ENCODE measurements at places on chromosomes 3 and 15.

- no peak for DNase-seq
Measured at GRCh38 chr15:41732483-41732882, 41.8 kb upstream of the MAPKBP1 start.

DNA sequence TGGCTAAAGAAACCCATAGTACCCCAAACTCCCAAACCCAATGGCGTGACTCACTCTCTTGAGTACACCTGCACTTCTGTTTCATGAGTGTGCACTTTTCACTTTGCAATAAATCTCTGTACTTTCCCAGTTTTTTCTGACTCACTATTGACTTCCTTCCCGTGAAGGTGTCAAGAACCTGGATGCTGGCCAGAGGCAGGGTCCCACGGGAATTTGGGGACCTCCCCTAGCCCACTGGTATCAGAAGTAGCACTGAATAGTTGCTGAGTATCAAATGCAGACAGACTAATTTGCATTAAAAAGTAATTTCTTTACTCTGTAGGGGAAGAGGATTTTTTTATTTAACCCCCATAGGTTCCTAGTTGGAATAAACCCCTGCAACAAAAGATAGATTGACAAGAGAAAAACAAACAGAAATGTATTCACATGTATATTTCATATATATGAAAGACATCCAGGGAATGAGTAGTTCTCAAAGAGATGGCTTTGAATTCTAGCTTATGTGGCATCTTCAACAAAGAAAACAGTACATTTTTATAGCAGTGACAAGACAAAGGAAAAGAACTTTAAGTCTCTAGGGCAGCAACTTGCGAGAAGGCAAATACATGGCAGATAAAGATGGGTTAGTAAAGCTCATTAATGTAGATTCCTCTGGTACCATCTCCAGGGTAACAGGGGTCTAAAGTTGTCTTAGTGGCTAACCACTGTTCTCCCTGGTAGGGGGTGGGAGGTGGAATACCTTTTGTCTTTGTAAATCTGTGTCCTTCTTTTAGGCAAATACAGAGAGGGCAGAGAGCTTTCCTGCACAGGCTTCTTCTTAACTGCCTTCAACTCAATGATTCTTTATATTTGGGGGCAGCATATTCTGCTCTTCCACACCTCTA, 385.5 kb upstream of the PDZRN3 start:
- DNase-seq = no peak

DNA sequence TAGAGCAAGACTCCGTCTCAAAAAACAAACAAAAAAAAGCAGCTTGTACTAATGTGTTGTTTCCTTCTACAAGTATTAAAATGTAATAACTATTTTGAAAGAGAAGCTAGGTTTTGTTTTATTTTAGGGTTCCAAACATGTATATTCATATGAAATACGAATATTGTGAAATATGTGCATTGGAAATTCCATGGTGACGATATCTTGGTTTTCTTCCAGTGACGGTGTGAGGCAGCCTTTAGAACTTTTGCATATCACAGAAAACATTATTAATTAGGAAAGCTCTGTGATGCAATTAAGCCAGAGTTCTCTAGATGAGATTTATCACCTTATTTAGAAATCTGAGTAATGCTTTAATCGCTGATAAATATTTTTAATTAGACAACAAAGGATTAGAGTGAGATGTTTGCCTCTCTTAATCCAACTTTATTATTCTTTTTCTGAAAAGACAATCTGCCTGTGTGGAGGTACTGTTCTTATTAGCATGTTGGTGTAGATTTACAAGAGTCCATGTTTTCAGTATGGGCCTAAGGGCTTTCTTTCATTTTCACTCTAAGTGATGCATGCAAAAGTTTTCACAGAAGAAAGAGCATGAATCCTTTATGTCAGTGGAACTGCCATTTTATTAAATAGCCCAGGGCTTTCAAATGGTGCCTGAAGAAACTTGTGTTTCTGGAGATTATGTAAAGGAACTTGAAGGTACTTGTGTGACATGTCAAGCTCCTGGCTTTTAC, 37.7 kb upstream of the SAMMSON start:
- no peak for DNase-seq

- no peak for DNase-seq
Measured at GRCh38 chr15:39327005-39327730, 253.7 kb upstream of the THBS1 start.

GRCh38 chr3:60323651-60324050, 927.6 kb downstream of the FHIT start:
- no peak for DNase-seq

- no peak for DNase-seq
Measured at GRCh38 chr3:132276228-132276906, 40.8 kb upstream of the ACP3 start.

Measured in stimulated activated CD4-positive, alpha-beta T cell treated with anti-CD3 and anti-CD28 coated beads, Interleukin-1b, Interleukin-23, amount 100 ng/mL, for 1 hour (primary cell).